ENCODE measurements at places on chromosomes 5 and 9.

GRCh38 chr9:88741335-88741734 lies 206.4 kb downstream of the NXNL2 start:
- no peak for DNase-seq

DNA sequence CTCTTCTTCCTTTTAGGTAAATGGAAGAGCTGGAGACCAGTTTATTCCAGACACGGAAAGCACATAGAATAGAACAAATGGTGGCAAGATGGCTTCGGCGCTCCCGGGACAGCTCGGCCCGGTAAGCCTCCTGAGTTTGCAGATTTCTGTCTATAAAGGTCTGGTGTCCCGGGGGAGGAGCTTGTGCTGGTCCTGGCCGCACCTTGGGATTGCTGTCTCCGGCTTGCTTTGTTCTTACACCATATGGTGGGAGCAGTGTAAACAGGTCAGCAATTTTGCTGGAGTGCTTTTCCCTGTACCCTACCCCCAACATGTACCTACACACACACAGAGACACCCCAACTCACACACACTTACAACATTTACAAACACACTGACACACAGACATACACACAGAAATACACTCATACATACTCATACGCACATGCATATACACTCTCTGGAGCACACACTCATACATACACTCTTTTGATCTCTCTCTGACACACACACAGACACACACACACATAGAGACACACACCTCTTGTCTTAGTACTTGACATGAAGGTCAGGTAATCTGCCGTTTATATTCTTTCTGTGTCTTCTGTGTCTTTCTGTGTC lies 42.0 kb downstream of the FRMPD1 start:
- DNase-seq: no peak

DNA sequence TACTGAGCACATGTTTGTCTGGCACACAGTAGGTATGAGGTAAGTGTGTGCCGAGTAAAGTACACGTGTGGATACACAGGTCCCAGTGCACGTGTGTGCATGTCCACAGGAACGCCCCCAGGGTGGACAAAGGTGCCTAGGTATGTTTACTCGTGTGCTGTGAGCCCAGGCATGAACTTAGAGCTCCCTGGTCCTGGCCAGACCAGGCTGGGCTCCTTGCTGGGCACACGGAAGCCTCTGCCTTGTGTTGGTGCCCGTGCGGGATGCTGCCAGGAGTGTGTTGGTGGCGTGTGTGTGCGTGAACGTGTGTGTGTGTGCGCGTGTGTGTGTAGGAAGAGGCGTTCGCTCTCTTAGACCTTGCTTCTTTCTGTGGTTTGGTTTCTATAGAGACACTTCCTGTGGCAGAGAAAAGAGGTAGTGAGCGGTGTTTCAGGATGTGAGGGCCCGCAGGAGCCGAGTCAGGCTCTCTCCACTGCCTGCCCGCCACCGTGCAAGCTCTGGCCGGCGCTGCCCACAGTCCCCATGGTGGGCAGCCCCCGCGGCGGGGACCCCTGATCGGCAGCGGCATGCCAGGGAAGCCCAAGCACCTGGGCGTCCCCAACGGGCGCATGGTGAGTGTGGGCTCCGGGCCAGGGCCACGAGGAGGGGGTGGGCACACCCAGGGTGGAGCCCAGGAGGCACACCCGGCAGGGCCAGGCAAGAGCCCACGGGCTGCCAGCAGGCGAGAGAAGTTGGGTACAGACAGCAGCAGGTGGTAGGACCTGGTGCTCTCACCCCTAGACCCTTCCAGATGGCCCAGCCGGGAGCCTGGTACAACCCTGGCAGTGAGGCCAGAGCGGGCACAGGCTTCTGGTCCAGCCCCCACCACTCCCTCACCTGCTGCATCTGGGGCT lies at the start of gene RGS14:
TSS of gene RGS14 (plus strand) at position 466 of the 893 bp plus-strand sequence. CDS start at position 567, 101 bp downstream.
- no peak for DNase-seq

DNA sequence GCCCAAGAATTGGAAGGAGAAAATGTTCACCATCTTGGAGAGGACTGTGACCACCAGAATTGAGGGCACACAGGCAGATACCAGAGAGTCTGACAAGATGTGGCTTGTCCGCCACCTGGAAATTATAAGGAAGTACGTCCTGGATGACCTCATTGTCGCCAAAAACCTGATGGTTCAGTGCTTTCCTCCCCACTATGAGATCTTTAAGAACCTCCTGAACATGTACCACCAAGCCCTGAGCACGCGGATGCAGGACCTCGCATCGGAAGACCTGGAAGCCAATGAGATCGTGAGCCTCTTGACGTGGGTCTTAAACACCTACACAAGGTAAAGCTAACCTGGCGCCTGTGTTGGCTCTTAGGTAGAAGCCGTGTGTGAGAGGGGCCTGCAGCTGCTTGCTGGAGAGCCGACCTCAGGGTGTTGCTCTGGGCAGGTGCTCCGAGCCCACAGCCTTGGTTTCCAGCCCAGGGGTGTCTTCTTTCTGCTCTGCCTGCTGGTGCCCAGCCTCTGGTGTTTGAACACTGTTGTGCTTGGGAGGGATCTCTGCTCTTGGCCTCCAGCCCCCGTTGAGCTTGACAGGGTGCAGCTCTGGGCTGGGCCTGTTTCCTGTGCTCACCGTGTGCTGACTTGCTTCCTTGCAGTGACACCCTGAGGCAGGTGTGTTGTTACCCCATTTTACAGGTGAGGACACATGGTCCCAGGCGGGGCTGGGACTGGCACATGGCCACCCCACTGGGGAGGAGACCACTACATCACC lies 10.9 kb downstream of the EXOC3 start:
- DNase-seq: no peak

- DNase-seq: no peak
These were observed 18.0 kb upstream of the CTSL start for GRCh38 chr9:87707805-87708506.

GRCh38 chr5:173592050-173592669 lies 24.3 kb downstream of the BOD1 start:
- no peak for DNase-seq

GRCh38 chr5:80008995-80009765 lies 18.1 kb upstream of the MTX3 start:
- DNase-seq: no peak

- no peak for DNase-seq
These were observed 86.6 kb downstream of the FEM1C start for GRCh38 chr5:115458003-115458409.

DNA sequence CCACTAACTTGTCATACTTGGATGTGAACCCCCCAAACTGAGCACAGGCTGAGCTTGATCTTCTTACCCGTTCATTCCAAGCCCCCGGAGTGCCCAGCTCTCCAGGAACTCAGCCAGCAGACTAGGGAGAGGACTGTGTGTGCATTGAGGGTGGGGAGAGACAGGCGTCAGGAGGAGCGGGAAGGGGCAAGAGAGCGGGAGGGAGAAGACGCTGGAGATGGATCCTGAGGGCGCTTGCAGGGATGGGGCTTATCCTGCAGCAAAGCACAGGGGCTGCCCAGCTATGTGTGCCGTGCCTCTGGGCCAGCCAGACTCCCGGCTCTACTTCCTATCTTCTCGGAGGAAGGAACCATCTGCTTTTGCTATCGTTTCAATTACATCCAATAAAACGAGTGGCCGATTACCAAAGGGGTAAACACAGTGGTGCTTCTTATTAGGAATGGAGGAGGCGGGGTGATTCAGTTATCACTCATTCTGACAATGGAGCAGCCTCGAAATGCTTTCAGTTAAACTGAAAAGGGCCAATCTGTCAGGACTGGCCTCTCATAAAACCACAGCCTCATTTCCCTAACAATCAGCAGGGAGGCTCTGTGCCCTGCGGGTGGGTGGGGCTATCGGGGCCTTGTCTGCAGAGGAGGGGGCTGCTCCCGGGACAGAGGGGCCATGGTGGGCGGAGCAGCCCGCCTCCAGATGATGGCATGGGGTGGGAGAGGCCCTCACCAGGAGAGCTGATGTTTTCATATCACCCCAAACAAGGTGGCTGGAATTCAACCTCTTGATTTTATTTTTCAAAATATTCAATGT lies 168.2 kb downstream of the DAB2IP start:
- no peak for DNase-seq

DNA sequence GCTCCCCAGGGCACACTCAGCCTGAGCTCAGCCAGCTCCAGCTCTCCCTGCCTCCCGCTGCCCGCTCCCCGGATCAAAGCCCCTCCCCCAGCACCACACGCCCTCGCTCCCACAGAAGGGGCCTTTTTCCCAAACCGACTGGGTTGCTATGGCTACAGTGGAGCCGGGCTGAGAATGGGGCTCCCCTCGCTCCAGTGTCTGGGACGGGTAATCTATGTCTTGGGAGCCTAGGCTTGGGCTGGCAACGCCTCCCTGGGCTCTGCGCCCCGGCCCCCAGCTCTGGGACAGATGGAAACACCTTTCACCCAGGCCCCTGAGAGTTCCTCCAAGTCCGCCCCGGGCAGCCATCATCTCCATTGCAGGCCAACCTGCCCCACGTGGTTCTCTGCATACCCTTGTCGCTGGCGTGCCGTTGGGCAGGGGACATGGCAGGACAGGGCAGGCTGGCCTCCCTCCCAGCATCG lies 29.6 kb downstream of the NOTCH1 start:
- DNase-seq: no peak

DNA sequence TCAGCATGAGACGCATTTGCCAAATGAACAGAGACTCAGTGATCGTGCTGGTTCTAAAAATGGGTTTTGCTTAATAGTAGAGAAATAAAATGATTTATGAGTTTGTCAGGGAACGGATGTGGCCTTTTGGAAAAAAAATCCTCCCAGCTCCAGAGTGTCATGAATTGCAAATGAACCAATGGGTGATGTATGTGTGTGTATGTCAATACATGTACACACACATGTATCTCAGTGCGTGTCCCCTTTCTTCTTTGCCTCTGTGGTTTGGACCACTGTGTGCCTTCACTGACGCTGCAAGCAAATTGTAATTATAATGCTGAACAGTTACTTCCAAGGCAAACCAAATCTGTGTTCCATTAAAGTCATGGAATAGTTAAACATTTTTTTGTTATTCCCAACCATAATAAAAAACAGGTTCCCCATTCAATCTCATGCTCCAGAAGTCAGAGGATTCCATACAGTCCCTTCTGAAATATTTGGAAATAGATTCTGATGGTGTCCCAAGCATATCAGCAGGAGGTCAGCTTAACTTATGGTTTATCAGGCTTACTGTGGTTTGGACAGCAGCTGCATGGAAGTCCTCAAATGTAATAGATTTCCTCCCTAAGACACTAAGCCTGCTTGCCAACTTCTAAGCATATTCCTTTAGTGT lies 630.5 kb downstream of the ACTL7B start:
- no peak for DNase-seq

- DNase-seq: no peak
These were observed 17.9 kb upstream of the KCNMB1 start for GRCh38 chr5:170407062-170407461.

- DNase-seq: no peak
These were observed 334.0 kb downstream of the PSAT1 start for GRCh38 chr9:78630966-78631365.

DNA sequence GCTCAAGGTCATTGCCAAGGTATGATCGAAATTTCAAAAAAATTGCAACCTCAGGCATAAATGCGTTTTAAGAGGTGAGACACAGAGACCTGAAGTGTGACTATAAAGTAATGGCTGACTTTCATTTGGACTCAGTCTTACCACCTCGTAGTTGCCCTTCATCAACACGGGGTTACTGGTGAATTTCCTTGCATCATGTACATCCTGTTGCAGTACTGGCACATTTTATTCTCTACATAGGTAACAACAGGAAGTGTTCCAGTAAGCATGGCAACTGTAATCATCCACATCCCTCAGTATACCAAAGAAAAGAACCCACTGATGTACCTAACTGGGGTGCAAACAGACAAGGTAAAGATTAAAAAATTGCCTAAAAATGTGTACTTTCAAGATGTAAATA lies 29.3 kb downstream of the MOCS2 start:
- no peak for DNase-seq

- no peak for DNase-seq
These were observed 46.8 kb downstream of the GCNT4 start for GRCh38 chr5:75005561-75005960.

DNA sequence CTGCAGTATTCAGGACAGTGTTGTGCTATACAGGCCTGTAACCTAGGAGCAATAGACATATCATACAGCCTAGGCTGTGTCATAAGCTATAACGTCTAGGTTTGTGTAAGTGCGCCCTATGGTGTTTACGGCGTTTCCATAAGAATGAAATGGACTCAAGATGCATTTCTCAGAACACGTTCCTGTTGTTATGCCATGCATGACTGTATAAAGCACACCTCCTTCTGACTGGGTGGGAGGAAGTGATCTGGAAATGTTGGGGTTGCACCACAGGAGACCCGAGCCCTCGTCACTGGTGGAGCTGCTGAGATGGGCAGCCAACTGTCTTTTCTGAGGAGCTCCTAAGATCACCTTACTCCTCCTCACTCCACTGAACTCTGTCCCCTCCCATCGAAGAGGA lies 391.3 kb upstream of the DAP start:
- DNase-seq: no peak

DNA sequence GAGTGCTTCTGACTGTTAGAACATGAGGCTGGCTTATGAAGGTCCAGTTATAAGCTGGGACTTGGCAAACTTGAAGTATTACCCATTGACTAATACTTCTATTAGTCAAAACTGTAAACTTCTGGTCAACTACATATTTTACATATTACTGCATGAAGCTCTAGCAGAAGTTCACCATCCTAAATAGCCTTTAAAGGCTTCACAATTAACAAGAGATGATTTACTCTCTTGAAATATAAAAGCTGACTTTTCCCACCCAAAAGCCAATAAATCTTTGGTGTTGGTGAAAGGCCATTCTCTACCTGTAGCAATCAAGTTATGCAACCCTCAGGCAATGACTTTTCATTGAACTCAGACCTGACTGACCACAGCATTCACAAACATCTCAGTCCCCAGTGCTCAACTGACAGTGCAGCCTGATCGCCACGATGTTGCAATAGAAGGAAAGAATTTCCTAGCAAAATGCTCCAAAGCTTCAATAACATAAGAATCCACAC lies 345.6 kb downstream of the EBF1 start:
- no peak for DNase-seq

DNA sequence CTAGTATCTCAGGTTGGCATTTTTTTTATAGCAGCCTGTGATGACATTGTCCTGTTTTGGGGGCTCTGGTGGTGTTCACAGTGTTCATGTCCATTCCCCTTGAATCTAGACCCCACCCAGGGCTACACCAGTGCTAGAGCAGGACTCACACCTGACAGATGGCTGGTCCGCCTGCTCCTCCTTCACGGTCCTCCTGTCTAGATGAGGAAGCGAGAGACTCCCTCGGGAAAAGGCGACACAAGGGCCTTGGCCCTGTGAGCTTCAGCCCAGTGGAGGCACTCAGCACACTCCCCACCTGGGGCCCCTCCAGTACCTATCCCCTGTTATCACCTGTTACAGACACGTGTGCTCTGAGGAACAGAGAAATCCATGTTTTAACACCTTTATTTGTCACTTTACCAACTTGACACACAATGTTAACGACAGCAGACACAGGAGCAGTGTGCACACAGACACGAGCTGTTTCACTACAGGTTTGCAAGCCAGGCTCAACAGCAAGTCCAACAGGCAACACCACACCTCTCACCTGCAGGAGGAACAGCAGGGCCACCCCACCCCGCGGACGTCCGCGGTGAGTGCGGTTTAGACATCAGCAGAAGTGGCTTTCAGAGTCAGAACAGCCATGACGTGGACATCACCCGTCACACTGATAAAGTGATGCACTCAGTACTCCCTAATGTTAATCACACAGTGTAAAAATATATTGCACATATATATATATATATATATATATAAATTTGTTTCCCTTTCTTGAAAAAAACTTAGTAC lies 33.5 kb downstream of the TPPP start:
- no peak for DNase-seq
